IPS DF 19.7 (cell line): ENCODE measurements at places on chromosomes 1 and 21.

DNA sequence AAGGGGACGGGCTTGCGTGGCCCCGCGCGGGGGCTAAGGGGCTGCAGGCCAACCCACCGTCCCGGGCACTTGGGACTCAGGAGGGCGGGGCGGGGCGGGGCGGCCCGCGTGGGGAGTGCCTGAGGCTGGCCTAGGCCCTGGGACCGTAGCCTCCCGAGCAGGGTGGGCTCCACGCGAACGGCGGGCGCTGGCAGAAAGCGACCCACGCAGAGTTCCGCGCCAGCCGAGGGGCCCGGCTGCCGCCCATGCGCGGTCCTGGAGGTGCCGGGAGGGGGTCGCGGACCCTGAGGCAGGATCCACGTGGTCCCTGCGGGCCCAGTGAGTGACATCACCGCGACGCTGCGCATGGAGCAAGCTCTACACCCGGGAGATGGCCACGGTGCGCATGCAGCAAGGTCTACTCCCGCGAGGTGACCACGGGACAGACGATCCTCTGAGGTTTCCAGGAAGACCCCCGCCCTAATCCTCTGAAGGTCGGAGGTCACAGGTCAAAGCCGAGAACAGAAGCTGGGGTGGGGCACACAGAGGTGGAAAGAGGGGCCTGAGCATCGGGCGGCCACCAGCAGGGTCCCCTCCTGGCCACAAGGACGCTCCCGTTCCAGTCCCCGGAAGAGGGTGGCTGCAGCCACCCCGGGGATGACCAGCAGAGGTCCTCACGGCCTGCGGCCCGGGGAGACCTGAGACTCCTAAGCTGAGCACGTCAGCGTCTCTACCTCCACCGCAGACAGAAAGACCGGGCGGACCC lies 13.5 kb upstream of the SLC19A1 start:
- DNase-seq = peak; percentile 15

DNA sequence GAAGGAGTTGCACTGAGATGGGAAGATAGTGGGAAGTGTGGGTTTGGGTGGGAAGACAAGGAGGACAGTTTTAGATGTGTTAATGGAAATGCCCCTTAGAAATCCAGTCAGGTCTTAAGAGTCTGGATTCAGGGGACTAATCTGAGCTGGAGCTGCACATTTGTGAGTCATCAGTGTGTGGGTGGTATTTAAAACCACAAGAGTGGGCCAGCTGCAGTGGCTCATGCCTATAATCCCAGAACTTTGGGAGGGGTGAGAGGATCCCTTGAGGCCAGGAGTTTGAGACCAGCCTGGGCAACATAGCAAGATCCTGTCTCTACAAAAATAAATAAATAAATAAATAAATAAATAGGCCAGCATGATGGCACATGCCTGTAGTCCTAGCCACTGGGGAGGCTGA lies 40.9 kb upstream of the SLC6A9 start:
- DNase-seq = no peak

DNA sequence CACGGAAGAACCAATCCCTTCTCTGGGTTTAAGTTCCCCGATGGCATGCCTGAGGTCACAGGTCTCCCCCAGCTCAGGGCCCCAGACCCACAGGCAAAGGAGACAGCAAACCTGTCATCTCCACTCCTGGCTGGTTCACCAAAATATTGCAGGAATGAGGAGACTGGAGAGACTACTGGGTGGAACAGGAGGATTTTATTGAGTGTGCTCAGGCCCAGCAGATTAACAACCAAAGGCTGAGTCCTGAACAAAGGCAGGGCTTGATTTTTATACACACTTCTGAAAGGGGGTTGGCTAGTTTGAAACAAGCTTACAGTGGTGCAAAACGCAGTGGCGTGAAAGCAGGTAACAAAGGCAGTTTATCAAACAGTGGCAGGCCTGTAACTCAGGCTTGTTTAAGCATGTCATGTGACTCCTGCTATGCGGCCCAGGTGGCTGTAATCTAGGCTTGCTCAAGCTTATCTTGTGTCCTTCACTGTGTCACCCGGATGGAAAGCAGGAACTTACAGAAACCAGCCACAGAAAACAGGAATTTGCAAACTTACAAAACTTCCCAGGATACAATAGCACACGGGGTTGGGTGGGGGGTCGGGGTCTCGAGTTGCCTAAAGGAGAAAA lies 27.4 kb upstream of the KCNJ15 start:
- DNase-seq = no peak

GRCh38 chr1:204285436-204286305 lies 71.9 kb upstream of the GOLT1A start:
- no peak for DNase-seq

GRCh38 chr1:150552128-150552910 lies 3.1 kb downstream of the ADAMTSL4 start:
- DNase-seq = no peak
